ENCODE measurements at places on chromosomes 7 and 10.

- no peak for DNase-seq
These were observed 632.5 kb upstream of the NRP1 start for GRCh38 chr10:33966946-33967345.

DNA sequence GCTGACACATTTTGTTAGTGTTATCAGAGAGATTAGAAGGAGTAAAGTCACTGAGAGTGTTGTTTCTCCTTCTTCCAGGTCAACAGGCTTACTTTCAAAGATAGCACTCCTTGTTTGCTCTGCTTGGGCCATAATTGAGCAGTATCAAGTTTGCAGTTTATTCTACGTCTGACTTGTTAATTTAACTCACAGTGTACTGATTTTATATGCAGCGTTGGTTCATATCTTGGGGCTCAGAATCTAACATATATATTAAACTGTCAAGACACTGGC, 430.2 kb downstream of the EXOC4 start:
- DNase-seq = no peak

DNA sequence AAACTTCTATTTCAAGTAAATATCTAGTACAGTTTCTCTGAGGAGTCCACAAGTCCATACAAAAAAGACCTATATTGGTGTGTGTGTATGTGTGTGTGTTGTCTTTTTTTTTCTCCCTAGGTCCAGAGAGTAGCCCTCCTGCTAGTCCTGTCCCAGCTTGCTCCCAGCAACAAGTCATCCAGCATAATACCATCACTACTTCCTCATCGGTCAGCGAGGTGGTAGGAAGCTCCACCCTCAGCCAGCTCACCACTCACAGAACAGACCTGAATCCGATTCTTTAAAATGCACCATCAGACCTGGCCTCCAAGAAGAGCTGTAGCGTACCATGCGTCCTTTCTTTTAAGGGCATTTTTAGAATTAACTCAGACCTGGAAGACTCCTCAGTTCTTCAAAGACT, 139.1 kb downstream of the TRIL start:
- DNase-seq = no peak

DNA sequence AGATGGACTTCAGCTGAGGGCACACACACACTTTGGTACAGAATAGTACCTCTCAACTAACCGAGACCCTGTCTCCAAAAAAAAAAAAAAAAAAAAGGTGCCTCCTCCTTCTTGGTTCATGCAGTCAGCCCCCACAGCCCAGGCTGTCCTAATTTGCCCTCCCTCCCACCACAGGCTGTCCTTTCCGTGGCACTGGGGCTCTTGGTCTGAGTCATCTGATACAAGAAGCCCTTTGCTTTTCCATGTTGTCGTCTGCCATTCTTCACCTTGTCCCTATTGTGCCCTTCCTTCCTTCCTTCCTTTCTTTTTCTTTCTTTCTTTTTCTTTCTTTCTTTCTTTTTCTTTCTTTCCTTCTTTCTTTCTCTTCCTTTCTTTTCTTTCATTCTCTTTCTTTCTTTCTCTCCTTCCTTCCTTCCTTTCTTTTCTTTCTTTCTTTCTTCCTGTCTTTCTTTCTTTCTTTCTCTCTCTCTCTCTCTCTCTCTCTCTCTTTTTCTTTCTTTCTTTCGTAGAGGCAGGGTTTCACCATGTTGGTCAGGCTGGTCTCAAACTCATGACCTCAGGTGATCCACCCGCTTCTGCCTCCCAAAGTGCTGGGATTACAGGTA, 96.0 kb upstream of the IKZF1 start:
- no peak for DNase-seq

- DNase-seq = no peak
These were observed 72.8 kb downstream of the CCNY start for GRCh38 chr10:35409094-35409582.

- DNase-seq = no peak
These were observed 6.2 kb downstream of the CALML3 start for GRCh38 chr10:5530846-5531557.

GRCh38 chr10:72081210-72081609, 7.1 kb downstream of the SPOCK2 start:
- DNase-seq = no peak

DNA sequence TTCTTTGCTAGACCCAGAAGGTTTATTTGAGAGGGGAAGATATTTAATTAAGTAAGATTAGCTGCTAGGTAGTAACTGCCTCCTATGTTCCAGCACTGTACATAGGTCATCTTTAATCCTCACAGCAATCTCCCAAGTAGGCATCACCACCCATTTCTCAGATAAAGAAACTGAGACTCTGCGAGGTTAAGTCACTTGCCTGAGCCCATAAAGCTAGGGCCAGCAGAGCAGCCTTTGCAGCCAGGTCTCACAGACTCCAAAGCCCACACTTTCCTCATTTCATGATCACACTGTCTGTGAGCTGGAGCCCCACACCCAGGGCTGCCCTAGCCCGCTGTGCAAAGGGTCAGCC, 20.6 kb downstream of the CALML3 start:
- no peak for DNase-seq

DNA sequence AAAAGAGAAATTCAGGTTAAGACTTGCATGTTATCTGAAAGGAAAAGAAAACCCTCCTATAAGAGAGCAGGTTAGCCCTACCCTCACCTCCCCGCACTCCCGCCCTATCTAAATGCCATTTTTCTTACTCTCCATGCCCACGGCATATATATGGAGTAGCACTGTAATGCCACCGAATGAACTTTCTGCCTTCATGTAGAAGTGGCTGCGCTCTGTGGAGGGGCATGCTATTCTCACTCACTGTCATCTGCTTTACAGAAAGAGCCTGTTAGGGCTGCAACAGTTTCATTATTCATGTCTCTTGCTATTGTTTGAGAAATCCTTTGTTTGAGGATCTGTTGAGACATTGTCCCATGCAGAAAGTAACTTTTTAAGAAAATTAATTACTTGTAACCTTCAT, 1190.6 kb downstream of the SORCS1 start:
- no peak for DNase-seq

- no peak for DNase-seq
These were observed 187.3 kb upstream of the PRSS58 start for GRCh38 chr7:142445019-142445686.

- DNase-seq = no peak
These were observed 3.0 kb downstream of the ZCCHC24 start for GRCh38 chr10:79442171-79443040.

DNA sequence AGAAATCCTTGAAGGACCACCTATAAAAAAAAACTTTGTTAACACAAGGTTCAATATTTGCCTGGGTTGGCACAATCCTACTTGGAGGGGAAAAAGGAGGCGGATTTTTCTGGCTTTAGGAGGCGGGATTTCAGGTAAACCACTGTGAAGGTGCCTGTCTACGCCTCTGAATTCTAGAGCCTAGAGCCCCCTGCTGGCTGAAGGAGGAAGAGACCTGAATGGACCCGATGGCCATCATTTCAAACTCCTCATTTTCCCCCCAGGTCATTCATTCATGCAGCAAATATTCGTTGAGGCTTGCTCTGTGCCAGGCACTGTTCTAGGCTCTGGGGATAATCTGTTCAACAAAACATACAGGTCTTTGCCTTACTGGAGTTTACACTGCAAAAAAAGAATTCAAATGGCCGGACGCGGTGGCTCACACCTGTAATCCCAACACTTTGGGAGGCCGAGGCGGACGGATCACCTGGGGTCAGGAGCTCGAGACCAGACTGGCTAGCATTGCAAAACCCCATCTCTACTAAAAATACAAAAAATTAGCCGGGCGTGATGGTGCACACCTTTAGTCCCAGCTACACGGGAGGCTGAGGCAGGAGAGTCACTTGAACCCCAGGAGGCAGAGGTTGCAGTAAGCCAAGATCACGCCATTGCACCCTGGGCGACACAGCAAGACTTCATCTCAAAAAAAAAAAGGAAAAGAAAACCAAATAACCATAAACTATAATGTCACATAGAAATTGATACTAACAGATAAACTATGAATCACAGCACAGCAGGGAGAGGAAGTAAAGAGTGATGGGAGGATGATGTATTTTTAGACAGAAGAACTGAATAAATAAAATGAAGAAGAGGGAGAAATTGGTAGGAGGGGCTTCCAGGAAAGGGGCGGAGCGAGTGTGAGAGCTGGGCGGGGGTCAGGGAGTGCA, 90.1 kb upstream of the NFE2L3 start:
- peak; percentile 84 for DNase-seq

DNA sequence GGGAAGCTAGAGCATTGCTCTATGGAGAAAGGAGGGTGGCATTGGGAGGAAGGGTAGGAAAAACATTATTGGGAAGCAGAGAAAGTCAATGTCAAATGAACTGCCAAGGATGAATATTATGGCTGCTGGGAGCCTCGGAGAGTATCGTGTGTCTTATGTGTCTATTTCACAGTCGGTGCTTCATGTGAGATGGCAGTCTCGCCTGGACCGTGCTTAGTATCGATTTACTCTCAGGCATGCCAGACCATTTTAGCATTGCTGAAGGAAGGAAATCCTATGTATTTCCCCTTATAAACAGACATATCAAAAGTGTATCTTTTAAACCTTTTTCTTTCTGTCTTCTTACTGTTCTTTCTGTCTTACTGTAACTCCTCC, 612.6 kb downstream of the AUTS2 start:
- no peak for DNase-seq

DNA sequence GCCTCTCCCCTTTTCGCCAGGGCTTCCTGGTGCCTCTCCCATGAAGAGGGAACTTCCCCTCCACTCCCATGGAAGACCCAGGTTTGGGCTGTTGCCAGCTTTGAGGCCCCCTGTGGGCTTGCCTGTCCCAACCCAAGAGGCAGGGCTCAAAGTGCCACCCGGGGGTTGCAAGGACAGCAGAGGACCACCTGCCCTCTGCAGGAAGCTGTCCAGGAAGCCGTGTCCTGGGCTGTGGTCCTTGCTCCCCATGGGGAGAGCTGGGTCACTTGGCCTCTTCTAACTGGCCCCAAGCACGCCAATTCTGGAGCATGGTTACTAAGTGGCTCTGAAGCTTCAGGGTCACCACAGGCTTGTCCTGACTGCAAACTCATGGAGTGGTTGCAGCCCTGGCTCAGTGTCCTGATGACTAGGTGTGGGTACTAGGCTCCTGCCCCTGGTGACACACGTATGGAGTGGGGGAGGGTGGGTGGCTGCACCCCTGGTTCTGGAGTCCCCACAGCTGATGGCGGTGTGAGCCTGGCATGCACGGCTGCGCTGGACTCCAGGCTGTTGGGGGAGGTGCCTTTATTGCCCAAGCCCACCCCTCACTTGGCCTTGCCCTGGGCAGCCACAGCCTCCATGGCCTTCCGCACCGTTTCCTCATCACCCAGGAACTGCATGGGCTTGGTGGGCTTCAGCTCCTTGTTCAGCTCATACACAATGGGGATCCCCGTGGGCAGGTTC, 3.0 kb downstream of the PGAM2 start:
- no peak for DNase-seq

DNA sequence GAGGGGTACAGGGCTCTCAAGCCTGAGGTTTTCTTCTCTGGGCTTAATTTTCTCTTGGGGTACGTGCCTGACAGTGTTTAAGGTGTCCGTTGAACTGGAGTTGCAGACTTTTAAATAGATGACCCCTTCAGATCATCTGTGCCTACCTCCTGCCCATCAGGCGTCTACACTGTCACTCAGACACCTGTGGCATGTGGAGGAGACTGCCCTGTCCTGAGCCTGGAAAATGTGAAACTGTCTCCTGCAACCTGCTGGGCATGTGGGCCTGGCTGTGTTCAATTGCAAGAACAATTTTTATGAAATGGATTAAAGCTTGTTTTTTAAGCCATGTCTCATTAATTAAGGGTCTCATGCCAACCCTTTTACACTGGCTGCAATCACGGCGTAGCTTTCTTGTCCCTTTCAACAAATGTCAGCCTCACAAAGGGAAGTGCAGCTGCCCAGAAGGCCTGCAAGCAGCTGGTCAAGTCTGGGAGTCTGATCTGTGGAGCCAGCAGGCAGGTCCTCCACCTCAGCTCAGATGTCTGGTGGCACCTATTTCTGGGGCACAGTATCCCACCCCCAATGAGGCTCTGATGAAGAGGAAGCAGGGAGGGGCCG, 8.8 kb downstream of the ATP5MF start:
- no peak for DNase-seq

- DNase-seq = no peak
These were observed 132.4 kb downstream of the DIP2C start for GRCh38 chr10:556971-557637.

DNA sequence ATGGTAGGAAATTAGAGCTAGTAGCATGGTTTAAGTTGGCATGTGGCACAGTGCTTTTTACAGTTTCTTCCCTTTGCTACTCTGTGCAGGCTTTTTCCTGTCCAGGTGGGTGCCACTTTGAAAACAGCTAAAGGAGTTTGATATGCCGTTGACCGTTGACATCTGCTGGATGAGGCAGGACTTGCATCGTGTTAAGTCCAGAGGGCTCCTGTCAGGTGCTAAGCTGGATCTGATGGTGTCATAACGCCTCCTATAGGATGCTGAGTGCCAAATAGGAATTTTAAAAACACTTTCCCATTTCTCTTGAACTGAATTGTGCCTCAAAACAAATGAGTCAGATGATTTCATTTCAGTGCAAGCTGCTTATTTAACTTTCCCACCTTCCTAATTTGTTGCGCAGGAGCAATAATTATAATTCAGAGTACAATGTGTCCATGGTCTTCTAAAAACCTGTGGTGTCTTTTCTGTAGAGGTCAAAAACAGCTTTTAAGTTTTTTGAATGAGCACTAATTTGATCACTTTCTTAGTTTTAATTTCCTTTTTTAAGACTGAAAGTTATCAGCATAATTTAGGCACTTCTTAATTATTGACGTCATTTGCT, 178.3 kb downstream of the CDCA7L start:
- DNase-seq = peak; percentile 83

DNA sequence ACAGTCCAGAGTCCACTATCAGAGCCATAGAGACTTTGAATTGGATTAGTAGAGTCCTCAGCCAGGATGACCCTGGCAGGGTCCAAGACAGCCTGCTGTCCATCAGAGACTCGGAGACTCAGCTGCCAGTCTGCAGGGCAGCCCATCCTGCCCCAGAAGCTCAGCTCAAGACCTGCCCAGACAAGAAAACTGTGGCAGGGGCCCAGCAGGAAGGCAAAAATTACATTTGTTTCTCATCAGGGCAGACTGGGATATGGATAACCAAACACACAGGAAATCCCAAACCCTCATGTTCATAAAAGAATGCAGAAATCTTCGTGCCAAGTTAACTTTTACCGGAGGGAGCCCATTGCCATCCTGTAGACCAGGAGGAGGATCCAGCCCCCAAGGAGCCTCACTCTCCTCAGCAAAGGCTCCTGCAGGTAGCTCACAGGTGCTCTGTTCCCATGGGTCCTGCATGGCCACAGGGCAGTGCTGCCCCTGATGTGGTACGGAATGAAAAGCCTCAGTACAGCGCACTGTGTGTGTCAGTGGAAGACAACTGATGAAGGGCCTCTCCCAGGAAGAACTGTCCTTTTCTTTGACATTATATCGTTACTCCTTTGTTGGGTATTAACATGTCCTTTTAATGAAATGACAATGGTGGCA, 222.2 kb downstream of the KCNMA1 start:
- DNase-seq = no peak

DNA sequence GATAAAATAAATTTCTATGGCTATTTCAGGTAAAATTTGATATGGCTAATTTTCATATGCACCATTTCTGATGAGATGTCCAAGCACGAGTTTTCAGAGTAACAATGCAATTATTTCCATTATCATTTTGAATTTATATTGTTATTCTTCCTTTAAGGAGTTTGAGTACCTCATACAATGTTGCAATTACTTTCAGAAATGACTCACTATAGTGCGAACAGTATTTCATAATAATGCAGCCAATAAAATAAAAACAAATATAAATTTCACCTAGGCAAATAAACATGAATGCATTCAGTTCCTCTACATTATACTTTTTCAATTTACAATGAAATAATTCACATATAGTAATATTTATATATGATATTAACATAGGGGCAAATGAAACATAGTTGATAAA, 78.8 kb upstream of the LRRN3 start:
- no peak for DNase-seq
